ENCODE measurements at places on chromosomes 12 and 14.

GRCh38 chr12:114220311-114220710 is 185.6 kb downstream of the TBX5 start:
- DNase-seq: no peak

GRCh38 chr12:118520214-118521035 is 144.1 kb downstream of the SUDS3 start:
- no peak for DNase-seq

DNA sequence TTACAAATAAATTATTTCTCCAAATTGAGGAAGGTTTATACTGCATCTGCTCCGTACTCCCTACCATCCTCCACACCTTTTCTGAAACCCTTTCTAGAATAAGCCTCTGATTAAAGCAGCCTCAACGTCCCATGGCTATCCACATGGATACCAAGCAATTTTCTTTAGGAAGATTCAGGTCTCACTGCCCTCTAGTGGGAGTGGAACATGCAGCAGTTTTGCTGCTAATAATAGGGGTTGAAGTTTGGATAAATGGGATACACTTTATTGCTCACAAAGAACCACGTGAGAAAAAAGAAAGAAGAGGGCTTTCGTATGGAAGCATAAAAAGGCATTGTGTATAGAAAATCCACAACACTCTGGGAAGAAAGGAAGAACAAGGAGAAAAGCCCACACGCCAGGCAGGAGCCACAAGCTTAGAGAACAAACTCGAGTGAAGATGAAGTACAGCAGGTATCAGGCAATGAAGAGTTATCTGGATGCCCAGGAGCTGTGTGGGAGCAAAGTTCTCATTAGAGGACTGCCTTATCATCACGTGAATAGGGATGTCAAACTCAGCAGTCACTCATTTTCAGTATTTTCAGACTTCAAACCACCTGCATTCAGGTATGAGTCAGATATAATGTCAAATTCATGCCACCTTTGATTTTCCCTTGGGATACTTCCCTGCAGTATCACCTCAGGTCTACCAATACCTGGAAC is 45.8 kb downstream of the CCER1 start:
- no peak for DNase-seq

- DNase-seq: no peak
These were observed 266.9 kb upstream of the ATP2B1 start for GRCh38 chr12:89975574-89975973.

GRCh38 chr14:22577334-22577908 is 11.6 kb downstream of the DAD1 start:
- no peak for DNase-seq

- DNase-seq: no peak
These were observed 1.5 kb upstream of the PLEKHG3 start for GRCh38 chr14:64702493-64703394.

DNA sequence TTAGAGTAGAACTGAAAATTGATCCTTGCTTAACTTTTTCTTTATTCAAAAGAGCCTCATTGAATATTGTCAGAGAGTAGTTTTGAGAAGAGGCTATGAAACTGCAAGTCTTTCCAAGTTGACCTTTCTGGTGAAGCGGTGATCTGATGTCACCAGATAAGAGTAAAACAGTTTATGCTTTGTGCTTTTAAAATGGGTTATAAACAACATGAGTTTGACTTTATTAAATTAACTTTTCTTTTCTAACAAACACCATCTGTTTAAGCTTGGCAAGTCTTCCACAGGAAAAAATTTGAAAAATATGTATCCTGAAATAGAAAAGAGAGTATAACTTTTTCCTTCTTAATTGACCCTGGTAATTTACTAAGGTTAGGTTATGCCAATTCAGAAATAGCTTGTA is 408.7 kb upstream of the NOVA1 start:
- no peak for DNase-seq

- peak; percentile 53 for DNase-seq
These were observed 1.5 kb downstream of the KRT8 start for GRCh38 chr12:52903285-52903854.
